ENCODE measurements at places on chromosomes 11 and 22.

DNA sequence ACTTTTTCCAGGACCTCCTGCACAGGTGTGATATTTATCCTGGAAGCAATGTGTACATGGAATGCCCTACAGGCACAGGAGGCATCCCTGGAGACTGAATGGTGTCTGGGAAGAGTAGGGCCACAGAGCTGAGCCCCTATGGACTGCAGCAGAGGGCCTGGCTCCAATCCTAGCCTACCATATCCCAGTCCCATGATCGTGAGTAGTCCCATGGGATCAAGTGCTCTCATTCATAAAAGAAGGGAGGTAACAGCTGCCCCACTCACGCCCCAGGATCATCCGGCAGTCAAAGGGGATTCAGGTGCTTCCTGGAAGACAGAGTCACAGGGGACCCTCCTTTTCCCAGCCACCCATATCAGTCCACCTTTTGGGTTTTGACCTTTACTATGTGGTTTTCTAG, 24.0 kb downstream of the ANKK1 start:
- DNase-seq: no peak

DNA sequence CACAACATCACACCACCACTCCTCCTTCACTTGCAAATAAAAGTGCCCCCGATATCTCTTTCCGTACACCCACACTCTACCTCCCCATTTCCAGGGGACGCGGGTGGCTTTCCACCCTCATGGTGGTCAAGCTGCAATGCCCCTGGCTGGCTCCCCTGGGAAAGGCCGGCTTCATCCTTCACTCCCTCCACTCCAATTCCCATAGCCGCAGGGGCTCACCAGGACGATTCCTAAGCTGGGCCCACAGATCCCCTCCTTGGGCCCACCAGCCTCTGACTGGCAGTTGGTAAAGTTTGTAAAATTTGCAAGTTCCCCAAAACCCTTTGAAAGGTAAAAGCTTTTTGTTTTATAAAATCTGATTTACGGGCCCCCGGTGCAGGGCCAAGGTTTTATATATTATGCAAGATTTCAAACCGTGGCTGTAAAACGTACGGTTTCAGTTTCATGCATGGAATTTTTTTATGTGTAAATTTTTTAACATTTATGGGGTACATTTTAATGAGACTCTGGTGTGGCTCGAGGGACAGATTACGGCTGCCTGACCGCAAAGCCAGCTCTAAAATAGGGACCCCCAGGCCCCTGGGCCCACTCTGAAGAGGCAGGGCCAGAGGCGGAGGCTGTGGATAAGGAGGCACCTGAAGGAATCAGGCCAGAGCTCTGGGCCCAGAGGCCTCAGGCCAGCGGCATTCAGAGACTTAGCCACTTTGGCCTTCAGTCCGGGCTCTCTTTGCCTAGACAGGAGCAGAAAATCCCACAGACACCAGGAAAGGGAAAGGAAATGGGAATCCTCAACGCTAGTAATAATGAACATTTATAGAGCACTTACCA, 106.5 kb downstream of the FEZ1 start:
- no peak for DNase-seq

DNA sequence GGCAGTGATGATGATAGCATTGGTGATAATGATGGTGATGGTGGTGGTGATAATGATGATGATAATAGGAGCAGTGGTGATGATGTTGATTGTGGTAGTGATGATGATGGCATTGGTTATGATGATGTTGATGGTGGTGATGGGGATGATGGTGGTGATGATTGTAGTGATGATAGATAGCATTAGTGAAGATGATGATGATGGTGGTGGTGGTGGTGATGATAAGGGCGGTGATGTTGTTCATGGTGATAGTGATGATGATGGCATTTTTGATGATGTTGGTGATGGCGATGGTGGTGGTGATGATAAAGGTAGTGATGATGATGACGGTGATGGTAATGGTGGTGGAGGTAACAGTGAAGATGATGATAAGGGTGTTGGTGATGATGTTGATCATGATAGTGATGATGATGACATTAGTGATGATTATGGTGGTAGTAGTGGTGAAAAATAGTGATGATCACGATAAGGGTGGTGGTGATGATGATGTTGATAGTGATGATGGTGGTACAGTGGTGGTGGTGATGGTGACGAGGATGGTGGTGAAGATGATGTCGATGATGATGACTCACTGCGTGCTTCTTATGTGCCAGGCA, 93.0 kb downstream of the MPPED1 start:
- no peak for DNase-seq

DNA sequence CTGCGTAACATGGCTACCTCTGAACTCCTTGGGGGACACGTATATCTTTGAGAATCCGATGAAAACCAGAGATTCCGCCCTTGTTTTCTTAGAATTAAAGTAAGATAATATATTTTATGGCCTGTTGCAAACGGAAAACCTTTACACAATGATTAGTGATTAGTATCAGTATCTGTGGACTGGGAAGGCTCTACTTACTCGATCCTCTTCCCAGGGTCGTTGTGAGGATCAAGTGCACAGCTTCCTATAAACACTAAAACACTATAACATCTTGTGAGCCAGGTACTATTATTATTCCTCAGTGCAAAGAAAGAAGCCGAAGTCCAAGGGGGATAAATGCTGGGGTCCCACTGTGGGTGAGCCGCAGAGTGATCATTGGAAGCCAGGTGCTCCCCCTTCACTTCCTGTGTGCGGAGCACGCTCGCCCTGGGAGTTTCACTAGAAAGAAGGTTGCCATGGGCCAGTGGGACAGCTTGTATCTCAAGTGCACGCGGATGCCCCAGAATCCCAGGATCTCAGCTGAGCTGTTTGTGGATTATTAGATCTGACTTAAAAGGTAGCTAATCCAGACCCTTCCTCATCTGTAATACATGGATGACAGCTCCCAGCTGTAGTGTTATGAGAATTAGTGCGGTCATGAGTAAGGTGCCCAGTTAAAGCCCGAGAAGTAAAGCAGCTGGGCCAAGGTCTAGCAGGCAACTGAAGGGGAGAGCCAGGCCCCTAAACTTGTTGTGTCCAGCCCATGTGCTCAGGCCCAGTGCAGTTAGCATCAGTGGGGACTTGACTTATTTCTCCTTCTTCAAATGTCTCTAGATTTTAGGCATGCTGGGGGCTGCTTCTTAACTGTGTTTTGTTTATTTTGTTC, 839 bp downstream of the CBY1 start:
- peak; percentile 29 for DNase-seq
